CD4-positive, alpha-beta T cell treated with Interleukin-1 beta for 1 hour (primary cell): ENCODE measurements at places on chromosomes 2 and 18.
A peak's percentile ranks its signal among the peaks of the same experiment; 100 is the strongest.

DNA sequence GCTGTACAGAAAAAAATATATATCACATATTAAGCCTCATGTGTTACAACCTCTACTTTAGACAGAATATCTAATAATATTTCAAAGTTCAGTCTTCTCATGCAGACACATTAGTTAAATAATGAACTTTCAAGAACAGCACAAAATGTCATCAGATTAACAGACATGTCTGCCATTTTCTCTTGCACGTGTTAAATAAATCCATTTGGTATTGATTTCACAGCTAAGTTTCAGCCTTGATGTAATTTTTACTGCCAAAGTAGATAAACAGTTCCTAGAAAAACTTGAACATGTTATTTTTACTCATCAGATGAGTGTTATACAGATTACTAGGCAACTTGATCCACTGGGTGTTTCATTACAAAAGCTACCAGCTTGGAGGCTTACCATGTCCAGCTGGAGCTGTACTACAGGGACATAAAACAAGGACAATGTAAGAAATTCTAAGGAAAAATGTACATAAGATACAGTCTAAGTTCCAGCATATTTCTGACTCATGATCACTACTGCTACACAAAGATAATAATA is 290.7 kb upstream of the DDX18 start:
- no peak for DNase-seq

DNA sequence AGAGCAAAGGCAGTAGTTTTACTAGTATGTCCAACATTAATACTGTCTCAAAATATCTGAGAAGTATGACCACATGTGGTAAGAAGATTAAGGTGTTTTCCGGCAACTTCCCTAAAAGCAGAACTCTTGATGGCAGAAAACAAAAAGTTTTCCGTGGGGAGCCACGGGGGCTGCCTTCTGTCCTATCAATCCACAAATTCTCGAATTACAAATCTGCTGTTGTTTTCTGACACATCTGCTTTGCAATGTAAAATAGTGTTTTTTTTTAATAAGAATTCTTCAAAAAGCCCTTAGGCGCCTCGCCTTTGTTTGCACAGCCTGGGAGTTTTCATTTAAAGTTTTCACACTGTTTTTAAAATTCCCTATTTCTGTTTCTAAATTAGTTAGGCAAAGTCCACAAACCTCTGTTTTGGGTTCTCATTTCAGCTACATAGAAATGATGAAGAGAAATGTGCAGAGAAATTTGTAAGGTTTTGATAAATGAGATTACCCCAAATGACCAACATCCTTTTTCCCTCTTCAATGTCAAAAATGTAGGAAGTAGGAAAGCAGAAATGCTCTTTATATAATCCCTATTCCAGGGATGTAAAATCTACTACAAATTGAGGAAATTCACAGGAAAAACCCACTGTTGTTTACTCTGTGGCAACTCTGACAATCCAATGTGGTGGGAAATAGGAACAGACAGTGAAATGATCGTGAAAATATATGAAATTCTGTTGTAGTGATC is 385.8 kb downstream of the ZEB2 start:
- no peak for DNase-seq

- DNase-seq: no peak
Measured at GRCh38 chr2:234142530-234142929, 92.0 kb downstream of the SPP2 start.

GRCh38 chr2:223855426-223855825 is 18.0 kb upstream of the AP1S3 start:
- DNase-seq: no peak

DNA sequence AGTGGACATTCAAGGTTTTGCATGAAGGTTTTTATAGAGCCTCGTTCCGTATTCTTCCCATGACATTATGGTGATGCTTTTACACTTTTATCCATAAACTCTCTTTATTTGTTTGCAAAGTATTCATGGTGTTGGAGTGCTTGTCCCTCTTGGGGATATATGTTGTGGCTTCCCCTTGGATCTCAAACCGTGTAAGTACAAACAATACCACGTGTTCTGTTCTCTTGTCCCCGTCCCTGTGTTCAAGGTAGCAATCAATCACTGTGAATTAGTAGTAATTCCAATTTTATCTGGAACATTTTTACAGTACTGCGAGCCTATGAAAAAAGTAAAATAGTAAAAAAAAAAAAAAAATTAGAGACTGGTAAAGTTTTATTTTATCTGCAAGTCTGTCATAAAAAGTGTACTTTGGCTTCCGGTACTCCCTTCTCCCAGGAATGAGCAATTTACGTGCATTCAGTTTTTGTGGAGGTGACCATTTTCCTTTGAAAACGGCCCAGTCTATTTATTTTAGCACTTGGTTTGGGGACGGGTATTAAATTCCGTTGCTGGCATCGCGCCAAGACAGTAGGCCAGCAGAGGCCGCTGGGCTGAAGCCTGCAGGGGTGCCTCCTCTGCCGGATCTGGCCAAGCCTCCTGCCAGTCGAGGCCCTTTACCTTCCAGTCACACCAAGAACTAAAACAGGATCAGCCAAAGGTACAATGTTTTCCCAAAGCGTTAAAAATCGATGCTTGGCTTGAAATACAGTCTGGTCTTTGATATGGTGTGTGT is 175.7 kb downstream of the SOCS6 start:
- DNase-seq: peak; percentile 5

DNA sequence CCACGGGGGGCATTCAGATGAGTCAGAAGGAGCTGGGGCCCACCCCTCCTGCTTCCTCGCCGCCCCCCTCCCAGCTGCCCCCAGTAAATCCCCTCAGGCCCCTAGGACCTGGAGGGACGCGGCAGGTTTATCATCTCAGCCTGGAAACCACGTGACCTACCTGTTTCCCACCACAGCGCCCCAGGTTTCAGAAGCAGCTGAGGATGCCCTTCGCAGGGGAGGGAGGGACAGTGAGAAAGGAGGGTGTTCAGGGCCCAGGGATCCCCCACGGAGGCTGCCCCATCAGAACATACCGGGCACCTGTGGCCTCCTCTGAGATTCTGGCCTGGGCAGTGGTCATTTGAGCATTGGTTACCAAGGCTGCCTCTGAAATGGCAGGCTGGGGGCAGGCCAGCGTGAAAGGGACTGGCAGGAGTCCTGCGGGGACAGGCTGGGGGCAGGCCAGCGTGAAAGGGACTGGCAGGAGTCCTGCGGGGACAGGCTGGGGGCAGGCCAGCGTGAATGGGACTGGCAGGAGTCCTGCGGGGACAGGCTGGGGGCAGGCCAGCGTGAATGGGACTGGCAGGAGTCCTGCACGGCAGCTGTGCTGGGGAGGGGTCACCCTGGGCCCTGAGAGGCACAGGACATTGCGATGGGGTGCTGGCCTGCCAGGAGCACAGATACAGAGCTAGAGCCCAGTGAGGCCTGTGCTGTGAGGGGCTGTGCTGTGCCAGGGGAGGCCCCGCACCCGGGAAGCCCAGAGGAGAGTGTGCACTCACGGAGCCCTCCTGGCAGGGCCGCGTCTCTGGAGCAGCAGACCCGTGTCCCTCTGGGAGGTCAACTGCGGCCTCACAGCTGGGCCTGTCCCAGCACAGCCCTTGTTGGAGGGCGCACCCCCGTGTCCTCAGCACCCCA is 1.6 kb downstream of the NEU4 start:
- DNase-seq: no peak

GRCh38 chr18:610214-610928 is 13.6 kb downstream of the CLUL1 start:
- DNase-seq: no peak

DNA sequence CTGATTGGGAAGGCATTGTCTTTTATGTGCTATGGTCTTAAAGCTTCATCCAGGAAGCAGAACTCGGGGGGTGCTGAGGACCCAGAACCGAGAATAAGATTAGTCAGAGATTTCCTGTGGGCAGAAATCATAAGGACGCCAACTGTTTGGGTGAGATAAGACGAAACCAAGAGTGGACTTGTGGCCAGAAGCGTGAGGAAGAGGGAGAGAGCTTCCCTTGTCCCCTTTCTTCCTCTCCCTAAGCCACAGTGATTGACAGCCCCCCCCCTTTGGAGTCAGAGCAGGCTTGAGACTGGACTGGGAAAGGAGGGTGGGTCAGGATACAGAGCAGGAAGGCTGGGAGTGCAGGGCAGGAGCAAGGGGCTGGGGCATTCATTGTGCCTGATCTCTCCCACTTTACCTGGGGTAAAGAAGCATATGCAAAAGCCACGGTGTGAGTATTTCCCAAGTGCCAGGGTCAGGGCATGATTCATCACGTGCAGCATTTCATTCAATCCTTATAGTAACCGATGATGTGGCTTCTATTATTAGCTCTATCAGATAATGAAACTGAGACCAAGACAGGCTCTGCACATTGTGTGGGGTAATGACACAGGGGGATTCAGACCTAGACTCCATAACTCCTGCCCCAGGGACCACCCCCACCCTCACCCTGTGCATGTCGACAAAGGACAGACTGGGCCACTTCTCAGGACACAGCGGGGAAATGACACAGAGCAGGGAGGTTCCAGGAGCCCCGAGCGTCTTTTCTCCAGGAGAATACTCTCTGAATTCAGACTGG is 3.0 kb upstream of the IL1RN start:
- no peak for DNase-seq

GRCh38 chr2:38973266-38973665 is 83.6 kb downstream of the ARHGEF33 start:
- no peak for DNase-seq

DNA sequence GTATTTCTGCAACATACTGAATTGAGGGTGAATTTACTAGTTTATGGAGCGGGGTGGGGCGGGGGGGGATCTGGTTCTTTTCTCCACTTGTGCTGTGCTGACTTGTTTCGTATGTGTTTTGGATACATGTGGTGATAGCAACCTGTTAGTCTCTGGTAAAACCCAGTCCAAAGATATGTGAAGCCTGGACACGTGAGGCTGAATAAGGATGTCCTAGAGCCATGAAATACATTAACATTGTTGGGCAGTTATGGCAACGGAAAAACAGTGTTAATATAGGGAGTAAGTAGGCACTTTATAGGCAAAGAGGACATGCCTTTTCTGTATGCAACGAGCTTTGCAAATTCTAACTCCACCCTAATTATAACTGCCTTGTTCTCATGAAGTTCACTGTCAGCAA is 42.1 kb upstream of the NEMP2 start:
- no peak for DNase-seq

DNA sequence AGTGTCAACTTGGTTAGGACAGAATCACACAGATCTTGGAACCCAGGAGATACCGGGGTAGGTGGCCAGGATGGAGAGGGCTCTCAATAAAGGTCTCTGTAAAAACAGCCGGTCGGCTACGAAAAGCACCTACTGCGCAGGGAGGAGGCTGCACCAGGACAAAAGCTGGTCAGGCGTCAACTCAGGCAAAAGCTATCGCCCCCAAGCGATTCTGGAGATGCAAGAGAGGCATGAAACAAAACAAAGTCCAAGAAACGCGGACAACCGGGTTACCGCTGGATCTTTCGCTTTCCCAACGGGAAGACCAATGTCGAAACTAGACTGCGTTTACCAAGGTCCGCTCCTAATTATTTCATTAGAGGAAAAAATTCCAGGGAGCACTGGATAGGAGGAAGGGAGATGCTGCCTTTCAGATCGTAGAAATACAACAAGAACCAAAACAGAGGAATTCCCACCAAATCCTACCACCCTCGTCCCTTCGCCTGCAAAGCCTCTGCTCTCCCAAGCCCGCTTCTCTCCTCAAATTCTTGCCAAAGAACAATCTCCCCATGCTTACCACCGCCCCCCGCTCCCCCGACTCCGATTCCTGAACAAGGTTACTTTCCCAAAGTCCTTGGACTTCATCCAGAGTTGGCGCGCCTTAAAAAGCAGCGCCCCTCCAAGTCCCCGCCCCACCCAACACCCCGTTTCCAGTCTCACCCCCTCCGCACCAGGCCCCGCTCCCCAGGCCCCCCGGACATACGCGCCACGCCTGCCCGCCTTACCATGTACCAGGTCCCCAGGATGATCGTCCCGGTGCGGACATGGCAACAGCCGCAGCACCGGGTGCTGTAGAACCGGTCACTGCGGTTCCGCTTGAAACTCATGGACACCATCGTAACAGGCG is 539 bp downstream of the LAPTM4A start:
- DNase-seq: peak; percentile 27

GRCh38 chr2:98902209-98903063 is 33.6 kb downstream of the CRACDL start:
- no peak for DNase-seq

DNA sequence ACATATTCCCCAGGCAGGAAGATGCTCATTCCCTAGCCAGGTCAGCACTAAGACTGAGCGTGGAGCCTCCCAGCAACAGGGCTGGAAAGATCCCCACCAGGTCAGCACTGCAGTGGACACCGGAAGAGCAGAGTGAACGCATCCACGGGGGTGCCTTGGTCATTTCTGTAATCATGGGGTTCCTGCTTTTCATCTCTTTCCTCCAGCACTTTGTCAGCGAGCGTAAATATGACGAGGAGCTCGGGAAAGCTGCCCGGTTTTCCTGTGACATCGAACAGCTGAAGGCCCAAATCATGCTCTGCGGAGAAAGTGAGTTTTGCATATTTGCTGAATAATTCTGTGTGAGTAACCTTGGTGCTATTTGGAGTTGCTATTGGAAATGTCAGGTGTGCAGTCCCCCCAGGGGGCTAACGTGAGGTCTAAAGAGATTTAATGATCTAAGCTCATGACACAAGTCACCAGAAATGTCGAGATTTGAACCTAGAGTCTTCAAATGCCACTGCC is 40.1 kb downstream of the KCTD18 start:
- DNase-seq: no peak
